RPMI8226 (cell line): ENCODE measurements at places on chromosomes 2 and 18.
A peak's percentile ranks its signal among the peaks of the same experiment; 100 is the strongest.

DNA sequence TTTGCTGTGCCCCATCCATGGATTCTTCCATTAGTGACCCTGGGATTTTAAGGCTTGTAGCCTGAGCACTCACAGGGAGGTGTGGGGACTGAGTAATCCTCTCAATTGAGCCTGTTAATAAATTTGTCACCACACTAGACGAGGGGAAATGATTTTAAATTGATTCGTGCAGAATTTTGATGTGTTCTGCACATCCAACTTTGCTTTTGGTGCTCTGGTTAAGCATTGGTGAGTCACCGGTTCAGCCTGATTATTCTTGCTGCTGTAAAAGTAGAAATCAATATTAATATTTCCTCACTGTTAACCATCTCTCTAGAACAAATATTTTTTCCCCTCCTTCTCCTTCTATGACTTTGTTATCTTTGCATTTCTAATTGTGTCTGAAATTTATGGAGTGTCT lies 482.0 kb downstream of the TSN start:
- no peak for DNase-seq

DNA sequence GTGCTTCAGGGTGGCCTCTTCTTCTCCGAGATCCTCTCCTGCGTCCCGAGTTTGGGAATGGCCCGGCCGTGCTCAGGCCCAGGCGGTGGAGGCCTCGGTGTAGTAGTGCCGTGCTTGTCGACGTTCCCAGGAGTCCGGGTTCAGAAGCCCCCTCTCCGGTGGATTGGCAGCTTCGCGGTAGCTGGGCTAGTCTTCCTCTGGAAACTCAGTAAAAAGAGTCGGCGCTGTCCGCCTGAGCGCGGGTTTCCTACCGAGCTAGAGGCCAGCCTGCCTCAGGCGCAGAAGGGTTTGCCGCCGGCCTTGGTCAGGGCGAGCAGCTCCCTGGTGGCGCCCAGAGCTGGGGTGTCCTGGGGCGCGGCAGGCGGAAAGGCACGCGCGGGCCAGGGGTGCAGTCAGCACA lies 3.2 kb downstream of the RALBP1 start:
- no peak for DNase-seq

GRCh38 chr2:122433123-122433754 lies 677.8 kb downstream of the TSN start:
- DNase-seq, result no peak

DNA sequence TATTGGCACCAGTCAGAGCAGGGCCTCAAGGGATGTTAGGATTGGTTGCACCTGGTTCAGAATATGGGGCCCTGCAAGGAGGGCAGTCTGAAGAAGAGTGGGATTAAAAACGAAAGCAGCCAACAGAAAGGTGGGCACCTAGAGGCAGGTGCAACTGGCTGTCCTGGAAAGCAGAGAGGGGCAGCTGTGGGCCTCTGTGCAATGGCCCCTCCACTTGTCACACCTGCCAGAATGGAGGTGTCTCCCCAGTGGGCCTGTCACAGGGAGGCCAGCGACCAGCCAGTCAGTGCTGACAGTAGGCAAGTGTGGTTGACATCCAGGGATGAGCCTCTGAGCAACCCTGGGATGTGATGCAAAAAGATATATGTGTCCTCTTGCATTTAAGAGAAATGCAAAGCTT lies 37.7 kb downstream of the INPP4A start:
- DNase-seq, result peak; percentile 47

- DNase-seq, result no peak
Measured at GRCh38 chr2:222514901-222515300, 90.6 kb downstream of the SGPP2 start.

- DNase-seq, result no peak
Measured at GRCh38 chr2:222919841-222920526, 59.1 kb downstream of the ACSL3 start.
